ENCODE measurements at places on chromosomes 6 and 20. TPM values are rescaled to one million over a fixed set of nuclear protein-coding genes. Genes with fewer than 3 reads are reported as not detected.

TGM3 gene
- total RNA-seq: not detected

SAMD3 gene
- 0.43 TPM for total RNA-seq

DNA sequence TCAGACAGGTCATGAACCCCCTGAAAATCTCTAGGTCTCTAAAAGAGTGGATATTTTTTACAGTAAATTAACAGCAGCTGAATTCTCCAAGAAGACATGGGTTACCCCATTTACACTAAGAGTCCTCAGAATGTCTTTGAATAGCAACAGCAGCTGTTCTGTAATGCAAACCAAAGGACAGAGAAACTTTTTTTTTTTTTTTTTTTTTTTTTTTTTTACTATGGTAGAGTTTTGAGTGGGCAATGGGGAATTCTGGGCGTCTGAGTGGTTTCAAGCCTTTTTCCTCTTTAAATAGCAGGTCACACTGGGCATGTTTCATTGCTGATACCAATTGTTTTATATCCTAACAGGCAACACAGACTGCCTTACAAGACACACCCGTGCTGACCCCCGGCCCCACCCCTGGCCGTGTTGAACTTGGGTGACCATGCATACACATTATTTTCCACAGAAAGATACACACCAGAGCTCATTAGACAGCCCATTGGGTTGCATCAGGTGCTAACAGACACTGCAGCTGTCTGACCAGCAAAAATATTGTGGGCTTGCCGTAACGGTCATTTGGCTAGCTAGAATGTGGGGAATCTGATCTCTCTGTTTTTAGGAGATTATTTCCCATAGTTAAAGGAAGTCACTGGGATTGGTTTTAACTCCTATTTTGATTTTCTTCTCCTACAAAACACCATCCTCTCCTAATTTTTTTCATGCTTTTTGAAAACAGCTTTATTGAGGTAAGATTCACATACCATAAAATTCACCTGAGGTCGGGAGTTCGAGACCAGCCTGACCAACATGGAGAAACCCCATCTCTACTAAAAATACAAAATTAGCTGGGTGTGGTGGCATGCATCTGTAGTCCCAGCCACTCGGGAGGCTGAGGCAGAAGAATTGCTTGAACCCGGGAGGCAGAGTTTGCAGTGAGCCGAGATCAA is 26.7 kb upstream of the IRF4 start:
- no peaks in the 10 kb centered on the region for H3K36me3 ChIP-seq
- H3K27ac ChIP-seq: peak overlapping the region; percentile 33
- peaks cover 25% of the 10 kb centered on the region for H3K4me1 ChIP-seq
- H3K4me3 ChIP-seq: no peak overlapping the region
- DNase-seq: peak; percentile 78
- no peaks in the 10 kb centered on the region for H3K27me3 ChIP-seq

TINAG gene
- 0.64 TPM for total RNA-seq

CDH22 gene
- not detected for total RNA-seq

DNA sequence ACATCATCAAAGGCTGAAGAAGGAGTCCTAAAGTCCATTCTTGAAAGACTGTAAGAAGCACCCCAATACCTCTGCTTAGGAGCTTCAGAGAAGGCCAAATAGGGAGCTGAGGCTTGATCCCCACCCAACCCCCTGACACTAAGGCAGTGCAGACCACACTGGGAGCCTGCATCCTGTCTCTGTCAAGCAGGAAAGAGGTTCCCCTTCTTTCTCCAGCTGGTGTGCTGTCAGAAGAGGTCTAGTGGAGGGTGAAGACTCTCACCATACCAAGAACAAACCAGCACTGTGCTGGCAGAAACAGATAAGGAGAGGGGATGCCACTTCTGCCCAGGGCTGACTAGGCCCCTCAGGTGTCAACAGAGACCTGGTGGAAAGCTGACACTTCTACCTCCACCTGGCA is 19.9 kb downstream of the GZF1 start:
- DNase-seq: no peak
- no peak overlapping the region for H3K27ac ChIP-seq
- H3K36me3 ChIP-seq: peaks cover 9% of the 10 kb centered on the region
- H3K4me3 ChIP-seq: no peak overlapping the region
- H3K4me1 ChIP-seq: no peaks in the 10 kb centered on the region
- H3K27me3 ChIP-seq: no peaks in the 10 kb centered on the region

CLVS2 gene
- total RNA-seq: not detected

DNA sequence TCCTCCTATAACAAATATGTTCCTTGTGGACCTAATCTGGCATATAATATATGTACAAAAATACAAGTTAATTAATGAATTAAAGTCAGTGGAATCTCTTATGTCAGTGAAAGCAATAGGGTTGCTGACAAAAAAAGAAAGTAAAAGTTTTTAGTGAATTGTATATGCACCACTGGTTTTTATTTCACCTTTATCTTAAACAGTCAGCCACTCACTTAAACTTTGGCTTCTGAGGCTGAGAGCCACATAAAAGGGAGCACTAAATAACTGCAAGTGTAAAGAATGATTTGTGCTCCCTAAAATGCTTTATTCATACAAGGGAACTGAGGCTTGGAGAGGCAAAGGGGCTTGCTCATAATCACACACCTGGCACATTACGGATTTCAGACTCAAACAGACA is 9.9 kb upstream of the F13A1 start:
- no peaks in the 10 kb centered on the region for H3K36me3 ChIP-seq
- no peak for DNase-seq
- H3K4me3 ChIP-seq: peak overlapping the region; percentile 35
- H3K4me1 ChIP-seq: peaks cover 38% of the 10 kb centered on the region
- H3K27me3 ChIP-seq: no peaks in the 10 kb centered on the region

- H3K27ac ChIP-seq: no peak overlapping the region
- H3K36me3 ChIP-seq: no peaks in the 10 kb centered on the region
- no peak for DNase-seq
- no peak overlapping the region for H3K4me3 ChIP-seq
- H3K27me3 ChIP-seq: no peaks in the 10 kb centered on the region
Observed at GRCh38 chr20:39631557-39631956, 669.4 kb downstream of the DHX35 start.

SRSF12 gene
- total RNA-seq: not detected

DNA sequence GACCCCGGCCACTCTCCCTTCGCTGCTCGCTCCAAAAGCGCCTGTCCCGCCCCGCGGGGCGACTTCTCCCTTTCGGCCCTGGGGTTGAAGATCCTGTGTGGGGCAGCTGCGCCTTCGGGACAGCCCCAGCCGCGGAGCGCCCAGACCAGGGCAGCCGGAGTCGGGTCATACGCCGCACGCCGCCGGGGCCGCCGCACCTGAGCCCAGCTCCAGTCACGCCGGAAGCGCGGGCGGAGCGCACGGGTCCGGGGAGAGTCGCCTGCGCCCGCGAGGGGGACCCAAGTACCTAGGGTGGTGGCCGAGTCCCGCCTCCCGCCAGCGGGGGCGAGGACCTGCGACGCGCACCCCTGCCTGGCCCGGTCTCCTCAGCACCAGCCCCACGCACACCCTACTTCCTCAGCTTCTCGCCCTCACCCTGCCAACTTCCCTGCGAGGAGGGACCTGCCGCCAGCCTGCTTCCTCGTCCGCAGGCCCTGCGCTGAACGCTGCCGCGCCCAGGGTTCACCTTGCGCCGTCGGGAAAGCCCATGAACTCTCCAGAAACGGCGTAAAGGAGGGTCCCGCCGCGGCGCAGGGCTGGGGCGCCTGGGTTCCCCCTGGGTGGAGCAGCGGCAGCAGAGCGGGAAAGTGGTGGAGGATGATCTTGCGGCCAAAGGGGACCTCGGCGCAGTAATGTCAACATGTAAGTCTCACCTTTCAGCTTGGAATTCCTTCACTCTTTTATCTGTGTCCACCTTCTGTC is at the start of gene ADGRG6:
Gene ADGRG6 (plus strand): TSS at position 357 of the 741 bp plus-strand sequence. CDS start 323 bp downstream, at position 680.
- no peak within 1 kb of the TSS for H3K27ac ChIP-seq
- no peak for DNase-seq
- no peaks in the 10 kb centered on the region for H3K4me1 ChIP-seq
- peaks cover 2% of the 10 kb centered on the region for H3K27me3 ChIP-seq

- peak overlapping the region; percentile 2 for H3K4me3 ChIP-seq
- peak overlapping the region; percentile 61 for H3K27ac ChIP-seq
- peaks cover 66% of the 10 kb centered on the region for H3K4me1 ChIP-seq
- no peak for DNase-seq
- no peaks in the 10 kb centered on the region for H3K36me3 ChIP-seq
- no peaks in the 10 kb centered on the region for H3K27me3 ChIP-seq
Observed at GRCh38 chr6:125802943-125803377, 12.2 kb downstream of the NCOA7 start.

APOBEC2 gene
- not detected for total RNA-seq

DNA sequence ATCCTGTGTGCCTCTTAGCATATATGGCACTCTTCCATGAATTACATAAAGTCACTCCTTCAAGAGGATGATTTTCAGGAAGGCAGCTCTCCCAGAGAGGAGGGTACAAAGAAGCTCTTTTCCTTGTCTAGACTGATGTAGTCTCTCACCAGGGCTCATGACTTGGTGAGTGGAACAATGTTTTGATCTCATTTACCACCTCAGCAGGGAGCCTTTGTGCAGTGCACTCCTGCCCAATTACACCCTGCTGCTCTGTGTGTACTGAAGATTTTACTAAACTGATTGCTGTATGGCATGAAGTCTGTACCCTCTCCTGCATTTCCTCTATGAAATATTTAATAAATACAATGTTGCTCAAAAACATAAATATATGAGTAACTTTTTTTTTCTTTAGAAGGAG is 598.3 kb upstream of the HS3ST5 start:
- H3K27ac ChIP-seq: no peak overlapping the region
- no peak overlapping the region for H3K4me3 ChIP-seq
- no peaks in the 10 kb centered on the region for H3K36me3 ChIP-seq
- H3K4me1 ChIP-seq: no peaks in the 10 kb centered on the region
- no peaks in the 10 kb centered on the region for H3K27me3 ChIP-seq

All from GM12878 (cell line).